ENCODE measurements at places on chromosomes 13 and 19.

DNA sequence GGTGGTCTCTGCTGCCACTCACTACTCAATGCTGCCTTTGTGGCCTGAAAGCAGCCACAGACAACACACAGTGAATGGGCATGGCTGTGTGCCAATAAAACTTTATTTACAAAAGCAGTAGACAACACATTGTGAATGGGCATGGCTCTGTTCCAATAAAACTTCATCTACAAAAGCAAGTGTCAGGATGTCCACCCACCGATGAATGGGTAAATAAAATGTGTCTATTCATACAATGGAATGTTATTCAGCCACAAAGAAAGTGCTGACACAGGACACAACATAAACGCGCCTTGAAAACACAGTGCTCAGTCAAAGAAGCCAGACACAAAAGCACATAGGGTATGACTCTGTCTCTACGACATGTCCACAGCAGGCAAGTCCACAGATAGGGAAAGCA, 20.1 kb downstream of the ZSCAN5A start:
- DNase-seq = no peak

DNA sequence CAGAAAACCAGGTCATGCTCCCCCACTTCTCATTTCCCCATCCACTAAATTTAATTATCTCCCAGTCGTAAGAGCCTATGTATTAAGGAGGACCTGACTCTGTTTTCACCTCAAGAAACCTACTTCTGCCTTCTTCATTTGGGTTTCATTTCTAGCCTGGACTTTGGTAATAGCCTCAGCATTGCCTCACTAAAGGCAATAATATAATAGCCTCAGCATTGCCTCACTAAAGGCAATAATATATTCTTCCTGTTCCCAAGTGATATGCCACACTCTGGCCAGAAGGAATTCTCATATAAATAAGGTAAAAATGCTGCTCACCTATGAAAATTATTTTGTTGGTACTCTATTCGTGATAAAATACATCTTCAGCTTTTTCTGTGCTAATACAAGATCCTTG, 993.9 kb downstream of the EFNB2 start:
- DNase-seq = no peak

GRCh38 chr13:28045861-28046260, 54.5 kb downstream of the FLT3 start:
- DNase-seq = no peak

- DNase-seq = peak; percentile 27
Observed at GRCh38 chr13:94674609-94675348, 37.6 kb downstream of the SOX21 start.

GRCh38 chr19:29016926-29017760, 195.8 kb downstream of the UQCRFS1 start:
- DNase-seq = no peak

GRCh38 chr19:14164724-14165493, 28.5 kb upstream of the ASF1B start:
- DNase-seq = no peak

DNA sequence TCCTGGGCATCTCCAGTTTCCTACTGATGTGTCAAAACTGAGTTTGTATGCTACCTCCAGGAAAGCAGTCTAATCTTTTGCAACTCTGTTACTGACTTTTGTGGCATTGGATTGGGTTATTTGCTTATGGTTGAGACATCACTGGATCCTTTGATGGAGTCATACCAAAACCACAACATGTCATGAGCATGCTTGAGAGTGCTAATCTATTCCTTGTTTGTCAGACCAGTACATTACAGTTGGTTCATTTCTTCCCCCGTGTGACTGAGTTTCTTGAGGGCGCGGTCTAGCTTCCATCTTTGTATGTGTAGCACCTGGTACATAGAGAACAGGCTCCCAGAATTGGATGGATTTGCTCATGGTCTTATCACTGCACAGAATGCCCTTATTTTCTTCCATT, 43.2 kb downstream of the SUGT1 start:
- no peak for DNase-seq

- DNase-seq = no peak
Observed at GRCh38 chr19:40416918-40417642, 3.9 kb upstream of the PRX start.

- DNase-seq = no peak
Observed at GRCh38 chr19:5222821-5223321, 117.7 kb downstream of the PTPRS start.

DNA sequence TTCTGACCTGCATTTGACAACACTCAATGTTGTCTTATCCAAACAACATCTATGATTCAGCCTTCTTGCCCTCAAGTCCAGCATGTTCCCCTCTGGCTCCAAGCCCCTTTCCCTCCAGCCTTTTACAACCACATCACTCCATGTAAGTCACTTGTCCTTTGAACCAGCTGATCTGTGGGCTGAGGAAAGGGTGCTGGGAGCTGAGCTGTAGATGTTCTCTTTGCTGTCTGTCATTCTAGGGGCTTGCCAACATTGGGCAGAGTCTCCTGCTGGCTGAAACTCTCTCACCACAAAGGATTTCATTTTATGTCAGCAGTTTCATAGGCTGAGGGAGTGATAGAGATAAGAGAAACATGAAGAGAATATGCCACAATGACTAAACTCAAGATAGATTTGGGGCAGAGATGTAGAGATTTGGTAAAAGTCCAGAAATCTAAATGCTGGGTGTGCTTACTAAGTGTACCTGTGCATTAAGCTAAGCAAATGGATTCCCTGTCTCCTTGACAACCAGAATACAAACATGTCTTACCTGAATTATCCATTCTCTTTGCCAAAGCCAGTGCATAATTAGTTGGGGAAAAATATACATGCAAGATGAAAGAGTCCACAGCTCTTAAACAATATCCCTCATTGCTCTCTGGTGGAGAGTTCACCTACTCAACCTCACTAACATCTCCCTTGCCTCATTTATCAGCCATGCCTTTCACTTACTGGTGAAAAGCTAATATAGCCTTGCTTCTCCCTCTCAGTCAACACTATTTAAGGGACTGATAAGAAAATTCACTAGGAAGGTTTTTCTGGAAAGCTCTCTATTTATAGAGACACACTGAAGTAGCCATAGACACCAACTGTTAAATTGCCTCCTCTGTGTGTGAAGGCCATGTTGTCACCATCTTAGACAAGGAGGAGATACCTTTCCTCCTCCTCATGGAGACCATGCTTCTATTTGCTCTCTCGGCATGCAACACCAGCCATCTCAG, 175.5 kb upstream of the SERP2 start:
- no peak for DNase-seq

- DNase-seq = no peak
Observed at GRCh38 chr19:14577264-14577663, 5.4 kb upstream of the NDUFB7 start.

GRCh38 chr13:40479196-40479845, 187.1 kb downstream of the FOXO1 start:
- DNase-seq = no peak

DNA sequence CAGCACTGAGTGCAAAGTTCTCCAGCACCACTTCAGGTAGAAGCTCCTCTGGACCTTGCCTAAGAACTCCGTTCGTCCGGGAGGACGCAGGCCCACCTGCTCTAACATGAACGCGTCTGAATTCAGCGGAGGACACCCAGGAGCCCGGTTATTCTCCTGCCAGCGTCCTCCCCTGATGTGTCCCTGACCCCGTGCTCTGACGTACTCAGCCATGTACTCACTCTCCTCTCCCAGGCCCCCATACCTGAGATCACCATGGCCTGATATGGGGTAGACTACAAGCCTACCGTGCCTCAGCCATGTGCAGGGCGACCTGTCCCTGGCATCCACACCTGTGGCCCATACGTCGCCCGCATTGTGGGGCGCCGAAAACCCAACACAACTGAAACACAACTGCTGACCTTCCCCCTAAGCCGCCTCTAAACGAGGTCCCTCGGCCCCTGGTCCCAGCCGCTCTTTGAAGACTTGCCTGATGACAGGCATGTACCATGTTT, 744 bp upstream of the ZNF584 start:
- DNase-seq = no peak

DNA sequence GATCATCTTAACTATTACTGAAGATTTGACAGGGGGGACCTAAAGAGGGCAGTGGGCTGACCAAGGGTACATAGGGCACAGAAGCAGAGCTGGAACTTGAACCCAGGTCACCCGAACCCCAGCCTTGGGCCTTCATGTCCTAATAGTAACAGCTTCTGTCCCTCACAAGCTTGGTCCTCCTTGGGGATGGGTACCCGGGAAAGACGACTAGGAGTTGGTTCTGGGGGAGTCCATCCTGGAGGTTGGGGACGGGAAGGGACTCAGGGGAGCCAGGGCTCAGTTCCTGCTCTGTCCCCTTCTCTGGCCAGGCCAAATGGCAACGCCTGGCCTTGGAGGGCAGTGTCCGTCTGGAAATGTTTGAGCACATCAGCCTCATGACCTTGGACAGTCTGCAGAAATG, 39.6 kb upstream of the CYP4F8 start:
- no peak for DNase-seq

DNA sequence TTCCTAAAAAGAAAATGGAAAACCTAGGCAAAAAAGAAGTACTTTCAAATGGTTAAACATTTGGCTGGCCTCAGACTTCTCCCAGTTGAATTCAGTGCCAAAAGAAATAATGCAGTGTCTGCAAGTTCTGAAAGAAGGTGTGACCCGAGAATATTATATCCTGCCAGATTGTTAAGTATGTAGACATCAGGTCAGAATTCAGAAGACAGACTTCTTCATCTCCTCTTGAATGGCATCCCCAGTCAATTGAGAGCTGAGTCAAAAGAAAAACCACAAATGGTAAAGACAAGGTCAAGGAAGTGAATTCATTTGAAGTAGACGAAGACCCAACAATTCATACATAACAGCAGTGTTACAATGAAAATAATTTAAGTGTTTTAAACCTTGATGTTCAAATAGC, 194.5 kb downstream of the NBEA start:
- no peak for DNase-seq

DNA sequence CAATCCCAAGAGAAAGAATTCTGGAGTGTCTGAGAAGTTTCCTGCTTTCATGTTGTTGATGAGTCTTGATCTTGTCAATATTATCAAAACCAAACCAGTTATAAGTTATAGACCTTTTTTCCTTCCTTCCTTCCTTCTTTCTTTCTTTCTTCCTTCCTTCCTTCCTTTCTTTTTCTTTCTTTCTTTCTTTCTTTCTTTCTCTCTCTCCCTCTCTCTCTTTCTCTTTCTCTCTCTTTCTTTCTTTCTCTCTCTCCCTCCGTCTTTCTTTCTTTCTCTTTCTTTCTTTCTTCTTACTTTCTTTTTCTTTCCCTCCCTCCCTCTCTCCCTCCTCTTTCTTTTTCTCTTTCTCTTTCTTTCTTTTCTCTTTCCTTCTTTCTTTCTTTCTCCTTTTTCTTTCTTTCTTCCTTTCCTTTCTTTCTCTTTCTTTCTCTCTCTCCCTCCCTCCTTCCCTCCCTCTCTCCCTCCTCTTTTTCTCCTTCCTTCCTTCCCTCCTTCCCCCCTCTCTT, at the start of gene OR7G3:
Gene OR7G3, minus strand, starts transcription at position 51 of the 506 bp plus-strand sequence. Its CDS starts 0 bp downstream, at position 51.
- DNase-seq = no peak

GRCh38 chr19:29248332-29248844, 35.4 kb upstream of the UQCRFS1 start:
- no peak for DNase-seq

DNA sequence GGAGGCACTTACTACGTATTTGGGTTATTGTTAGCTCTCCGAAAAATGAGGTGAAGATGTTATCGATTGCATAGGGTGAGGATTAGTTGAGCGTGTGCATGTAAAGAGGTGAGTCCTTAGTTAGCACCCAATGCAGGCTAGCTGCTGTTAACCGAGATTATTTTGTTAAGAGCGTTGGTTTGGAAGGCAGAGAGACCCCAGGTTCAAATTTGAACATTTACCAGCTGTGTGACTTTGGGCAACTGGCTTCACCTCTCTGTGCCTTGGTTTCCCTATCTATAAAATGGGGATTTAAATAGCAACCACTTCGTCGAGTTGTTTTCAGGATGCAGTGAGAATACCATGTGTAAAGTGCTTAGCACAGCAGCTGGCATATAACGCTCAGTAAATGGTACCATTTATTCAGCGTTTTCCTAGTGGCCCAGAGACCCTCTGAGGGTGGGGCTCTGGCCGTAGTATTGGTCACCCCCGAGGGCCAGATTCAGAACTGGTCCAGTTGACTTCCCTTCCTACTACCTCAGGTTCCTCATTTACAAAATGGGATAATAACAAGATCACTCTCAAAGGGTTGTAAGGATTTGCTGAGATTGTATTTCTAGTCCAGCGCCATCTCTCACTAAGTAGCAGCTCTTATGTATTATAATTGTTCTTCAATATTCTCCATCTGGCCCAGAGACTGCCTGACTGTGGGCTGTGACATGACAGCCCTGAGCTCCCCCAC, 887 bp downstream of the SIPA1L3 start:
- peak; percentile 86 for DNase-seq

DNA sequence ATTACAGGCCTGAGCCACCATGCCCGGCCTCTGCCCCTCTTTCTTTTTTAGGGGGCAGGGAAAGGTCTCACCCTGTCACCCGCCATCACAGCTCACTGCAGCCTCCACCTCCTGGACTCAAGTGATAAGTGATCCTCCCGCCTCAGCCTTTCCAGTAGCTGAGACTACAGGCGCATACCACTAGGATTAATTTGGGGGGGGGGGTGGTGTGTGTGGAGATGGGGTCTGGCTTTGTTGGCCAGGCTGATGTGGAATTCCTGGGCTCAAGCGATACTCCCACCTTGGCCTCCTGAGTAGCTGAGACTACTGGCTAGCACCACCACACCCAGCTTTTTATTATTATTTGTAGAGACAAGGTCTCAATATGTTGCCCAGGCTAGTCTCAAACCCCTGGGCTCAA, 4.2 kb downstream of the APOE start:
- DNase-seq = no peak

GRCh38 chr13:20719783-20720182, 16.3 kb downstream of the IL17D start:
- no peak for DNase-seq

GRCh38 chr13:108049211-108049610, 166.1 kb downstream of the LIG4 start:
- no peak for DNase-seq

GRCh38 chr13:78758549-78758948, 99.6 kb upstream of the OBI1 start:
- DNase-seq = no peak

DNA sequence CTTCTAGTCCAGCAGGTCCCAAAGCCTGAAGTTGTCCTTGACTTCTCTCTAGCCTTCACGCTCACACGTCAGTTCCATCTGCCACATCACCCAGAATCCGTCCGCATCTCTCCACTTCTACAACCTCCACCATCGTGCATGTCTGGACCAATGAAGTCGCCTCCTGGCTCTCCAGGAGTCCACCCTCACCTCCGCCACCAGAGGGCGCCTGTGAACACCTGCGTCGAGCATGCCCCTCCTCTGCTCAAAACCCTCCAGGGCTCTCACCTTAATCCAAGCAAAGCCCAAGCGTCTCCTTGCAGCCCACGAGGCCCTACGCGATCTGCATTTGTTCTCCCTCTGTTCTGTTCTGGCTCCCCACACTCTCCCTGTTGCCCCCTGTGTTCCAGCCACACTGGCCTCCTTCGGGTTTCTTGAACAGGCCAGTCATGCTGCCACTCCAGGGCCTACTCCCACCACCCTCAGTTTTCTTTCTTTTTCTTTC, 3.7 kb downstream of the USHBP1 start:
- DNase-seq = peak; percentile 96

GRCh38 chr19:48627201-48627864, 8.0 kb downstream of the SPHK2 start:
- no peak for DNase-seq

- no peak for DNase-seq
Observed at GRCh38 chr19:13173139-13173737, 23.0 kb downstream of the IER2 start.
